ENCODE measurements at places on chromosomes 1 and 21.

DNA sequence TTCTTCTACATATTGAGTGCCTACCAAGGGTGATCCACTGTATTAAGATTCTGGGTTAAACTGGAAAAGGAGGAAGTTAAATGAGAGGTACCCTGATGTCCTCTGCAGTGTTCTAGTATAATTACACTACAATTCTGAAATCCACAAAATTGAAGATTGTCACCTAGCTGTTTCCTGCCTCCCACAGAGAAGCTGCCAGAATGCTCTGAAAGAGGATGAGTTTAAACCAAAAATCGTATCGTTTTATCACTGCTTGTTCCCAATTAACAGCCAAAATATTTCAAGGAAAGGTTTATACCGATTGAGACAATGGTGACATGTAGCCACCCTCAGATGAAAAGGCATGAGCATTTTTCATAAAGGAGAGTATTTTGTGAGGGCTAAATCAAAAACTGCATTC is 28.0 kb downstream of the TIAM1 start:
- no peak for DNase-seq

DNA sequence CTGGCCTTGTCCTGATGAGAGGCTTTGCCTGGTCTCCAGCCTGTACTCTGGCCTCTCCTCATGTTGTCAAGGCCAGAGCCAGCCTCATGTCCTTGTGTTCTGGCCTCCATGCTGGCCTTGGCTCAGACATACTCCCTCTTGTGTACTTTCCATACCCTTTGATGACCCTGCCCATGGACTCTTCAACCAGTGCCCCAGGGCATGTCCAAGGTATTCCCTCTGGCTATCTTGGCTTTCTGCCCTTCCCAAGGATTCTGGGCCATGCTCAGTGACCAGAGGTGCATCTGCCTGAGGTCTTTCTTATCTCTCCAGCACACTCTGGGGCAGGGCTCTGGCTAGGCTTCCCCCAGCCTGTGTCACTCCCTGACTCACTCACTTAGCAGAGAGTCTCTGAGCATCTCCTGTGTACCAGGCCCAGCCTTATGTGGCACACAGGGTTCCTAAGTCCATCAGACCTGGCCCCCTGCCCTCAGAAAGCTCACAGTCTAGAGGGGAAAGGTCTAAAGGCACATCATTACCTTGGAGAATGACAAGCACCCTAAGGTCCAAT is 141.4 kb upstream of the GRIK3 start:
- no peak for DNase-seq

GRCh38 chr1:191508239-191508638 is 650.0 kb upstream of the RGS18 start:
- DNase-seq = no peak

GRCh38 chr21:43581453-43581852 is 77.8 kb downstream of the HSF2BP start:
- DNase-seq = no peak

GRCh38 chr1:3410142-3410925 is 44.1 kb upstream of the ARHGEF16 start:
- DNase-seq = peak; percentile 64

DNA sequence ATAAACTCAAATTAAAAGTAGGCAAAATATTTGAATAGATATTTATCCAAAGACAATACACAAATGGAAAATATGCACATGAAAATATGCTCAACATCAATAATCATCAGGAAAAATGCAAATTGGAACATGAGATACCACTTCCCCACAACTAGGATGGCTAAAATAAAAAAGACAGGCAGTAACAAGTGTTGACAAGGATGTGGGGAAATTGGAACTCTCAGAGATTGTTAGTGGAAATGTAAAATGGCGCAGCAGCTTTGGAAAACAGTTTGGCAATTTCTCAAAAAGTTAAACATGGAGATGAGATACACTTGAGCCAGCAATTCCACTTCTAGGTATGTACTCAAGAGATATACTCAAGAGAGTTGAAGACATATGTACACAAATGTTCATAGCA is 48.8 kb downstream of the NAV1 start:
- DNase-seq = no peak

GRCh38 chr1:162857850-162858249 is 3.1 kb downstream of the CCDC190 start:
- DNase-seq = no peak

DNA sequence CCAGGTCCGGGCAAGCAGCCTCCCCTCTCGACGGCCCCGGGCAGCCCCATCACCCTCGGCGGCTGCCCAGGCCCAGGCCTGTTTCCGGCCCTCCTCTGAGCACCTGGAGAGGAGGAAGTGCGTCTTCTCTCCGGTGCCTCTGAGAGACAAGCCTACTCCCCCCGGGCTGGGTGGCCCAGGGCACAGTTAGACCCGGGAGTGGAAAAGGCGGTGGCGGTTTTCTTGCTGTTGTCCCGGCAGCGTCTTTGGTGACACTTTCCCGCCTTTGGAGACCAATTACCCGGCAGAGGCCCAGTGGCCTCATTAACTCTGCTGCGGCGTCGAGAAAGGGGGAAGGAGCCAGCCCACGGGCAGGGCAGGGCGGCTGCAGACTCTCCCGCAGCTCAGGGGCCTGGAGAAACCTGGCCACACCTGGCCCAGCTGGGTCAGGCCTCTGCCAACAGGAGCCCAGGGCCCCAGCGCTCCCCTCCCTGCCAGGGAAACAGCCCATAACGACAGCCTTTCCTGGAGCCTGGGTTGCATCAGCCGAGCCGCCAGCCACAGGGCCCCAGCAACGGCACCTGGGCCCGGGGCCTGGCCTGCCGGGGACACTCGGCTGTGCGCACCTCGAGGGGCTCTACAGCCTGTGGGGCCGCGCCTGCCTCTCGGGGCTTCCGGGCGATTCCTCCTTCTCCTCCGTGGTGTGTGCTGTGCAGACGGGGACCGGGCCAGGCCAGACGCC is 28.4 kb upstream of the C1orf159 start:
- peak; percentile 49 for DNase-seq

- no peak for DNase-seq
Observed at GRCh38 chr1:159996653-159997052, 35.1 kb downstream of the PIGM start.

- no peak for DNase-seq
Observed at GRCh38 chr1:239269706-239270105, 116.7 kb upstream of the CHRM3 start.

GRCh38 chr1:206114692-206115640 is 2.2 kb downstream of the AVPR1B start:
- DNase-seq = no peak

GRCh38 chr1:235190431-235190830 is 29.4 kb upstream of the RBM34 start:
- no peak for DNase-seq

DNA sequence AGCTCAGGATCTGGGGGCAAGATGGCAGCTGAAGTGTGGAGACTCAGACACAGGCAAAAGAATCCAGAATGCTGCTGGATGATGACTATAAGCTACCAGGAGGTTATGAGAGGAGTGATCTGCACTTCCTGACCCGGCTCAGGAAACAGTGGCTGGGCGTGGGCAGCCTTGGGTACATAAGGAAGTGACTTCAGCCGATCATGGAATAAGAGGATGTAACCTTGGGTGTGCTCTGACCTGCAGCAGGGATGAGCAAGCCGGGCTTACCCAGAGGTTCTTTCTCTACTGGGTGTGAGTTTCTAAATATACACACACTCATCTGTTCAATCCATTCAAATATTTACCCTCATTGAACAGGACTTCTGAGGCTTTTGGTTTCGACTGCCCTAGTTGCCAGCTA is 62.7 kb downstream of the CD34 start:
- DNase-seq = no peak

DNA sequence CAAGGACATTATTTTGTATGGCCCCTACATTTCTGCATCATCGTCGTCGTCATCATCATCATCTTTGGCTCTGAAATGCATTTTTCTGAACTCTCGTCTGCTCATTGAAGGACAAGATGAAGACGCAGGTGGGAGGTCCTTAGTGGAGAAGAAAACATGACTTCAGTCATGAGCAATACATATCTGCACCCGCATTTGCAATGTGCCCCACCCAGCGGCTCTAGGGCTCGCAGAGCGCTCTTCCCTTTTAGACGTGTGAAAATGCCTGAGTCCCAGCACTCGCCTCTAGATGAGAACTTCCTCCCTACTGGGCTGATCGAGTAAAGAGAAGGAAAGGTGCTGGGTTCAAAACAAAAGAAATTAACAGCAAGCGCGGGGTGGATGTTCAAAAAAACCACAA is 10.1 kb downstream of the C1orf174 start:
- DNase-seq = no peak

Measured in NCI-H2171 (cell line).